ENCODE measurements at places on chromosomes 12 and 14. TPM values are rescaled to one million over a fixed set of nuclear protein-coding genes. Genes with fewer than 3 reads are reported as not detected.

DNA sequence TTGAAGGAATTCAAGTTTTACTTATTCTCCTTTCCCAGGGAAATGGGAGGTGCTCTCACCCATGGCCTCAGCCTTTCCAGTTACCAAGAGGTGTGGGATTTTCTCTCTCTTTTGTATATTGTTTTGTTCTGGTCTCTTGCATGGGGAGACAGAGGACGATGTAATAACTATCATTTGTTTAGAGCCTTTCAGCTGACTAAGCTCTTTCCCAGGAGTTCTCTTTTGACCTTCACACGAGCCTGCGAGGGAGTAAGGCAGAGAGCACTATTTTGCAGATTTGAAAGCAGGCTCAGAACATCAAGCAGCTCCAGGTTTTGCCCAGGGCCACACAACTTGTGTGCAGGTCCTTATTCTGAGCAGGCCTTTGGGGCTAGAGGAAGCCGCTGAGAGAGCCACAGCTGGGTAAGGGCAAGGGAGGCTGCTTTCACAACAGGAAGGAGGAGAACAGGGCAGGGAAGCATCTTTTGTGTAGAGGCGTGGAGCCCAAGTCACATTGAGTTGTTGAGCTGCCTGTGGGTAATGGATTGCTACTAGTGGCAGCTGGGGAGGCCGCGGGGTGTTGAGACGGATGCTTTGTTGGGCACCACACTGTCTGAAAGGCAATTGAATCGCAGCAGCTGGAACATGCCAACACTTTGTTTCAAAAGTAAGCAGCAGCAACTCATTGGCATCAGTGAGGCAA lies 116.2 kb downstream of the PRMT8 start:
- no peak for DNase-seq

The OR2AP1 gene
- total RNA-seq, result not detected

DNA sequence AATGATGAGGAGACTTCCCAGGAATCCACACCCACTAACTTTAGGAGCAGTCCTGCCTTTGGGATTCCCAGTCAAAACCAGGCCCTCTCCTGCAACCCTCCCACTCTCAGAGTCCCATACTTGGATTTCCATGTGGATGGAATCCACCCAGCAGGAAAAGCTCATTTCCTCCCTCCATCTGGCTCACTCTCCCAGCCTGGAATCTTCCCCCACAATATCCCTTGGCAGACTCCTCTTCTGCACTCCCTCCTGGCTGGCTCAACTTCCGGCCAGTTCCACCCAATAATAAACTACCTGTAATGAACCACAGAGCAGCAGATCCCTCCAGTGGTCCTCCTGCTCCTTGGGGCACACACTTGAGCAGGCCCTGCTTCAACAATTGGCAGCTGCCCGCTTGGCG lies 102.8 kb upstream of the EGLN3 start:
- no peak for DNase-seq

- no peak for DNase-seq
These were observed 501.8 kb downstream of the PRKD1 start for GRCh38 chr14:29425705-29426482.

The HHIPL1 gene
- total RNA-seq, result not detected
